Endodermal cell (in vitro differentiated cells): ENCODE measurements at places on chromosomes 1 and 21. TPM values are rescaled to one million over a fixed set of nuclear protein-coding genes. Genes with fewer than 3 reads are reported as not detected.

- H3K4me3 ChIP-seq: no peak overlapping the region
- no peak overlapping the region for H3K27ac ChIP-seq
- H3K27me3 ChIP-seq: no peaks in the 10 kb centered on the region
Measured at GRCh38 chr21:45379171-45379900, 25.6 kb upstream of the COL18A1 start.

DNA sequence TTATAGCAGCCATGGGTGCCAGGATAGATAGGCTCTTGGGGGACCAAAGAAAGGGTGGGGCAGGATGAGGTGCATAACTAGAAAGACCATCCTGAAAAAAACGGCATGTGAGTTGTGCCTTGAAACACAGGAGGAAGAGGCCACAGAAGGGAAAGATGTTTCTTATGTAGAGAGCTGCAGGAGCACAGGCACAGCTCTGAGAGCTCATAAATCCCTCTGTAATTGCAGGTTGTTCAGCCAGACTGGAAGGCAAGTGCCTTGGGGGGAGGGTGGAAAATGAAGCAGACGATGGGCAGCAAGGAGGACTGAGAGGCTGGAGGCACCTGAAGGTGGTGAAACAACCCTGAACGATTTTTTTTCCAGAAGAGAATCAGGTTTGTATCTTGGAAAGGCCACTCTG lies 170.7 kb downstream of the NR5A2 start:
- H3K36me3 ChIP-seq: no peaks in the 10 kb centered on the region
- no peak overlapping the region for H3K27ac ChIP-seq
- no peaks in the 10 kb centered on the region for H3K27me3 ChIP-seq
- no peak overlapping the region for H3K4me3 ChIP-seq
- no peak for DNase-seq
- no peaks in the 10 kb centered on the region for H3K4me1 ChIP-seq

DNA sequence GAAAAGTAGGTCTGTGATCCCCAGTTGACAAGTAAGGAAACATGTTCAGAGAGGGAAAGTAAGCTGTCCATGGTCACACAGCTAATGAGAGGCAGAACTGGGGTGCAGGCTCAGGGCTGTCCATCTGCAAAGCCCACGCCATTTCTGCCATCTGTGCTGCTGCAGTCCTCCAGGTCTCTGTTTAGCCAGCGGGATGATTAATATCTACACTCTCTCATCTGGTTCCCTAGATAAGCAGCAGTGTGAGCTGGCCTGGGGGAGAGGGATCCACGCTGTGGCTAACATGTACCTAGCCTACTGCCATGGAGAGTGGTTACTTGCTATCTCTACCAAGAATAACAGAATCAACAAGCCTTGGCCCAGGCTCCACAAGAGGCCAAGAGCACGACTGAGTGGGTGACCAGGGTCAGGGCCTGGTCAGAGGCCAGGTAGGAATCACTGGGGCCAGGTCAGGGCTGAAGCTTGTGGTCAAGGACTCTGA lies 75.2 kb downstream of the TRABD2B start:
- no peaks in the 10 kb centered on the region for H3K27me3 ChIP-seq
- no peak overlapping the region for H3K27ac ChIP-seq
- no peaks in the 10 kb centered on the region for H3K4me1 ChIP-seq
- no peak for DNase-seq
- H3K36me3 ChIP-seq: peaks cover 25% of the 10 kb centered on the region

- no peak for DNase-seq
- H3K36me3 ChIP-seq: no peaks in the 10 kb centered on the region
- no peaks in the 10 kb centered on the region for H3K4me1 ChIP-seq
- no peaks in the 10 kb centered on the region for H3K27me3 ChIP-seq
- no peak overlapping the region for H3K4me3 ChIP-seq
- H3K27ac ChIP-seq: no peak overlapping the region
Measured at GRCh38 chr1:220301630-220302029, 29.4 kb upstream of the RAB3GAP2 start.

DNA sequence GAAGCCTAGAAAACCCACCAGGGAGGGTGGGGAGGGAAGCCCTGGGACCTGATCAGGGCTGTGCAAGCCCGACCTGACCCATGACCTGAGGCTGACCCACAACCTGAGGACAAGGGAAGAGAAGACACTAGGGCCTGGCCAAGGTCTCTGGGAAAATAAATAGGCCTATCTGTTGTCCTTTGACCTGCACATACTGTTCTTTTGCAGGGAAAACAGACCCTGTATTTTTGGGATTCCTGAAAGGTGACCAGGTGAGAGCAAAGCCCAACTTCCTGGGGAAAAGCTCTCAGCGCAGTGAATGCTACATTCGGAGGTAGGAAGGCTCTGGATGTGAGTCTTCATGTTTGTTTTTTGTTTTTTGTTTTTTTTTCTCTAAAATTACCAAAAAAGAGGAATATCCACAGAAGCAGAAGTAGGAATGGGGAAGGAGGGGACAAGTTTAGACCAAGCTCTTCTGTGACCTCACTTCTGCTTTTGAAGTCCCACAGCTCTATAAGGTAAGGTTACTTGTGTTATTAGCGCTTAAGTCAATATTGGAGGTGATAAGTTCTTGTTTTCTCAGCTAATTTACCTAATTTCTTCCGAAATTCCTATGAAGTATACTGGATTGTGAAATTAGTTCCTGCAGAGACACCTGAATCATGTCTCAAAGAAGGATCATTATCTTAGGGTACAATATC lies 26.2 kb upstream of the LYST start:
- no peak overlapping the region for H3K27ac ChIP-seq
- peaks cover 16% of the 10 kb centered on the region for H3K4me1 ChIP-seq
- H3K36me3 ChIP-seq: no peaks in the 10 kb centered on the region
- H3K27me3 ChIP-seq: no peaks in the 10 kb centered on the region
- peak overlapping the region; percentile 28 for H3K4me3 ChIP-seq

DNA sequence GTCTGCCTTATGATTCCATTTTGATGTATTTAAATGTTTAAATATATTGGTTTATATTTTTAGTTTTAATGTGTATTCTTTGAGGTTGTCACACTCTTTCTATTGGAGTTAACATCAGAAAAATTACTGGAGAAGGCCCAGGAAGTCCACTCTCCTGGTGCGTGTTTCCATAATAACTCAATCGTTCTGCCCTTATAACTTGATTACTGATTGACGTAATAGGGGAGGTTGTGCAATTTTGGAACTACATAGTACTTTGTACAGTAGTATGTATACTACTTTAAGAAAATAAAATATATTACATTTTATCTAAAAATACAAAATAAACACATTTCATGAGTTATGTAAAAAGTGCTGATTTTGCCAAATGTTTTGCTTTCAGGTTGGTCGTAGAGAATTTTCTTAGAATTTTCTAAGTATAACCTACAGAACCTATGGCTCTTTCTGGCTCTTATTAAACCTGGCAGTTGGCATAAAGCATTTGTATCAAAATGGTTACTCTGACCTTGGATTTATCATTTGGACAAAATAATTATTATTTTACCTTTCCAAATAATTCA lies 5.7 kb downstream of the PLA2G4A start:
- no peaks in the 10 kb centered on the region for H3K36me3 ChIP-seq
- no peak overlapping the region for H3K4me3 ChIP-seq
- H3K27me3 ChIP-seq: peaks cover 4% of the 10 kb centered on the region
- no peak overlapping the region for H3K27ac ChIP-seq
- DNase-seq: no peak
- no peaks in the 10 kb centered on the region for H3K4me1 ChIP-seq

DNA sequence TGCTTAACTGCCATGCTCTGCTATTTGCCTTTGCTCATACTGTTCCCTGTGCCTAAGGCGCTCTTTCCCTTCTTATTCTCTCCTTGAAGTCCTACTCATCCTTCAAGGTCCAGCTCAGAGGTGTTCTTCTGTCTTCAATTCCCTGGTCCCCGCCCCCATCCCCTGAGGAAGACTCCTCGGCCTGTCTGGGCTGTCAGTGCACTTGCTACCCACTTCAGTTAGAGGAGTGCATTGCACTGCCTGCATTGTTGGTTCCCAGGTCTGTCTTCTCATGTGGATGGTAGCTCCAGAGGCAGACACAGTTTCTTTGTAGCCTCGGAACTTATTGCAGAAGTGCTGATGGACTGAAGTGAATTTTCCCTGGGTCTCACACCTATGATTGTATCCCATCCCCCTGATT lies 194.0 kb downstream of the C1orf94 start:
- no peaks in the 10 kb centered on the region for H3K36me3 ChIP-seq
- no peaks in the 10 kb centered on the region for H3K4me1 ChIP-seq
- no peak overlapping the region for H3K4me3 ChIP-seq
- peaks cover 27% of the 10 kb centered on the region for H3K27me3 ChIP-seq
- DNase-seq: no peak
- no peak overlapping the region for H3K27ac ChIP-seq

GRCh38 chr1:157411769-157412168 lies 140.5 kb downstream of the FCRL5 start:
- no peaks in the 10 kb centered on the region for H3K4me1 ChIP-seq
- H3K4me3 ChIP-seq: no peak overlapping the region
- H3K27me3 ChIP-seq: no peaks in the 10 kb centered on the region
- H3K36me3 ChIP-seq: no peaks in the 10 kb centered on the region

DNA sequence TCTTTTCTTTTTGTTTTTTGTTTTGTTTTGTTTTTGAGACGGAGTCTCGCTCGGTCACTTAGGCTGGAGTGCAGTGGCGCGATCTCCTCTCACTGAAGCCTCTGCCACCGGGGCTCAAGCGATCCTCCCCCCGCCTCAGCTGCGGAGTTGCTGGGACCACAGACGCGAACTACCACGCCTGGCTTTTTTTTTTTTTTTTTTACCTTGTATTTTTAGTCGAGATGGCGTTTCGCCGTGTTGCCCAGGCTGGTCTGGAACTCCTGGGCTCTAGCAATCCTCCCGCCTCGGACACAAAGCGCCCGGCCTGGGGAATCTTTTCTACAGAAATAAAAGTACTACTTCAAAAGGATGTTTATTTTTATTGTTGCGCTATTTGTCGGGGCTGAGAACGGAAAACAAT lies 1.1 kb upstream of the SETDB1 start:
- no peaks in the 10 kb centered on the region for H3K27me3 ChIP-seq
- H3K27ac ChIP-seq: no peak overlapping the region
- no peak overlapping the region for H3K4me3 ChIP-seq

TRAF3IP3 gene
- not detected in 3 replicates for total RNA-seq

OR2AK2 gene
- total RNA-seq: not detected in 3 replicates

SLC45A1 gene
- 0.29 TPM in 1 of 3 replicates, not detected in the others for total RNA-seq

NR5A2 gene
- 0.50 to 0.62 TPM (median 0.61 TPM) in 3 replicates for total RNA-seq
